Stimulated activated CD8-positive, alpha-beta memory T cell treated with anti-CD3 and anti-CD28 coated beads, Interleukin-7, amount 100 ng/mL, for 1 hour (primary cell): ENCODE measurements at places on chromosomes 1 and 21.
A peak's percentile ranks its signal among the peaks of the same experiment; 100 is the strongest.

GRCh38 chr1:99673315-99673714 lies 27.4 kb downstream of the PALMD start:
- no peak for DNase-seq

GRCh38 chr1:154878371-154879037 lies 8.4 kb upstream of the KCNN3 start:
- DNase-seq = peak; percentile 53

DNA sequence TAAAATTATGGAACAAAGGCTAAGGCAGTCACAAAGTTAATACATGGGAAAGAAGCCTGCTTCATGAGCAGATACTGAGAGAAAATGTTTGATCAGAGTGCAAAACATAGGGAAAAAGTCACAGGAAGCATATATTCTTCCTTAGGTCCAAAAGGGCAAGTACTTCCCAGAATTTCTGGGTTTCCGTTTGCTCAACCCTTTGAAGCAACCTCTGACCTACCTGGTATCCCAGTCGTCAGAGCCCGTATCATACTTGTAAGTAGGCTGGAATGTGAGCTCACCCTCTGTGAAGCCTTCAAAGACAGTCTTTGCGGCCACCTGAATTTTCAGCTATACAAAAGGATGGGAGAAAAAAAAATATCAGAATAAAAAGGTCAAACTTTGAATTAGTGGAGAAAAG lies 20.5 kb upstream of the MTF1 start:
- no peak for DNase-seq

GRCh38 chr1:47708658-47709018 lies 270.8 kb downstream of the FOXD2 start:
- no peak for DNase-seq

GRCh38 chr1:111406321-111406768 lies 21.2 kb downstream of the OVGP1 start:
- no peak for DNase-seq

DNA sequence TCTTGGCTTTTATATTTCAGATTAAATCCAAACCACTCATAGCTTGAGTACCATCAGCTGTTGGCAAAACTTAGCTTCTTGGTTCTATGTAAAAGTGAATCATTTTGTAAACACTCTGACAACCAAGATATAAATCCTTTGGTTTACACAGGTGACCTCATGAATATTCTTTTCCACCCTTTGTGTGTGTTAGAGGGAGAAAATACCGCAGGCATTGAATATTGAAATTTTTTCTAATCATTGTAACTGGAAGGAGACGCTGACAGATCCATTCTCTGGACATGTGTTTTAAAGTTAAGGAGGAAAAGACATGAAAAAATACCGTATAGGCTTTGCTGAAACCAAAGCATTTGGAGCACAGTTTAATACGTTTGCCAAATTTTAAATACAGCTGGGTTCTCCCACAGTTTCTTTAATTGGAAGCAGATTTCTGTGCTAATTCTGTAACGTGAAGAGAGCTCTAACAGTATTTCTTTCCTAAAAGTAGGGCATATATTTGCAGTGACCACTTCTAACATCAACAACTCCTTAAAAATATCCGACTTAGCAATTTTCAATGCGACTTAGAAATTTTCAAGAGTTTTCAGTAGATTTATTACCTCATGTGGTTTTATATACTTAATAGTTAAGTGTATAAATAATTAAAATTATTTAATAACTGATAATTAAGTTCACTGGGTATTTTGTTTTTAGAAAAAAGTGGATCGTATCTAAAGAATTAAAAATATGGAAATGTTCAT lies 388.2 kb downstream of the USP25 start:
- DNase-seq = no peak

- no peak for DNase-seq
These were observed 182.3 kb downstream of the C1orf21 start for GRCh38 chr1:184569106-184569505.

DNA sequence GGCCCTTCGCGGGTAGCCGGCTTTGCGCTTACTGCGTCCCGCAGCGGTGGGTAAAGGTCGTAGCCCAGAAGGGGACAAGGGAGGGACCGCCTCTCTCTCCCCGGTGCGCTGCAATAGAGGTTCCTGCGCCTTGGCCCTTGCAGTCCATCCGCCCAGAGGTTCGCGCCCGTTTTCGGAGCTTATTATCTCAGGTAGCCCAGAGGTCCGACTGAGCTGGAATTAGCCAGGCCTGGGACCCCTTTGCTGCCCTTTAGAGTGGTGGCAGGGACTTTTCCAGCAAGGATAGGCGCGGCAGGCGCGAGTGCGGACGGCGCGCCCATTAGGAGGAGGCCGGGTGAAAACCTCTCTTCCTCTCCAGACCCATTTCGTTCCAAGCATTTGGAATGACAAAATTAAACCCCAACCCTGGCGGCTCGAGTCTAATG lies 5.0 kb downstream of the LHX4 start:
- DNase-seq = no peak

GRCh38 chr1:117501281-117501680 lies 104.6 kb upstream of the TENT5C start:
- DNase-seq = no peak

- DNase-seq = no peak
These were observed 49.1 kb downstream of the ATP2B4 start for GRCh38 chr1:203675596-203676347.

DNA sequence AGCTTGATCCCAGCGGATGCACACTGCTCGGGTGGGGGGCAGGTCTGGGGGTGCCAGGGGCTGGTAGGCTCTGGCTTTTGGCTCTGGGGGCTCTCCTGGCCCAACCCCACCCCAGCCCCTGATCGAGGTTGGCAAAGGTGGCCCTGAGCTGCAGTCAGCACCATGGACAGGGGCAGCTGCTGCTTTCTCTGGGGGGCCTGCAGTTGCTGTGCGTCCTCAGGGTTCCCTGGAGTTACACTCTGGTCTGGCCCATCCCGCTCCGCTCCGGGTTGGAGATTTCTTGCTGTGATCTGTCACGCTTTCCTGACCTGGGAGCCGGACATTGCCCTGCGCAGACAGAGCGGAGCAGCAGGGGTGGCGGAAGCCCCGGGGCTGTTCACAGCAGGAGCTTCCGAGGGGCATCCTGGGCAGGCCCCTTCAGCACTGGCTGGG lies 8.0 kb upstream of the PLCH2 start:
- DNase-seq = no peak

- no peak for DNase-seq
These were observed 6.9 kb downstream of the AKR1A1 start for GRCh38 chr1:45557422-45557944.
